ENCODE measurements at places on chromosomes 5 and 9. TPM values are rescaled to one million over a fixed set of nuclear protein-coding genes. Genes with fewer than 3 reads are reported as not detected.

The IL31RA gene
- total RNA-seq: not detected

DNA sequence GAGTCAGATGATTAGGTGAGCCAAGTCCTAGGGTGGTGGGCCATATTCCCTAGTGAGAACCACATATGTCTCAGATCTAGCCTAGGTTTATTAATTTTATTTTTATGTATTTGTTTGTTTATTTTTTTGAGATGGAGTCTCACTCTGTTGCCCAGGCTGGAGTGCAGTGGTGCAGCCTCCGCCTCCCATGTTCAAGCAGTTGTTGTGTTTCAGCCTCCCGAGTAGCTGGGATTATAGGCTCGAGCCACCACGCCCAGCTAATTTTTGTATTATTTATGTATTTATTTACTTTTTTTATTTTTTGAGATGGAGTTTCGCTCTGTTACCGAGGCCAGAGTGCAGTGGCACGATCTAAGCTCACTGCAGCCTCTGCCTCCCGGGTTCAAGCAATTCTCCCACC is 36.0 kb downstream of the NUP188 start:
- H3K4me3 ChIP-seq: no peak overlapping the region
- no peaks in the 10 kb centered on the region for H3K4me1 ChIP-seq
- DNase-seq: no peak
- peaks cover 46% of the 10 kb centered on the region for H3K36me3 ChIP-seq
- H3K27ac ChIP-seq: no peak overlapping the region

GRCh38 chr5:142472306-142472951 is 147.6 kb upstream of the SPRY4 start:
- H3K27ac ChIP-seq: peak overlapping the region; percentile 76
- no peak overlapping the region for H3K4me3 ChIP-seq
- peaks cover 12% of the 10 kb centered on the region for H3K4me1 ChIP-seq
- H3K36me3 ChIP-seq: no peaks in the 10 kb centered on the region
- H3K27me3 ChIP-seq: no peaks in the 10 kb centered on the region

- no peaks in the 10 kb centered on the region for H3K36me3 ChIP-seq
- DNase-seq: no peak
- peaks cover 4% of the 10 kb centered on the region for H3K4me1 ChIP-seq
- no peak overlapping the region for H3K27ac ChIP-seq
Measured at GRCh38 chr5:81763294-81763928, 12.5 kb upstream of the SSBP2 start.

GRCh38 chr9:101201630-101202029 is 173.1 kb downstream of the PLPPR1 start:
- H3K36me3 ChIP-seq: no peaks in the 10 kb centered on the region
- DNase-seq: no peak
- H3K4me1 ChIP-seq: no peaks in the 10 kb centered on the region

- H3K4me1 ChIP-seq: no peaks in the 10 kb centered on the region
- no peak for DNase-seq
- H3K27me3 ChIP-seq: peaks cover 12% of the 10 kb centered on the region
Measured at GRCh38 chr9:69334317-69334716, 9.3 kb downstream of the ENTREP1 start.

GRCh38 chr5:175470781-175471180 is 7.6 kb upstream of the SFXN1 start:
- H3K4me3 ChIP-seq: no peak overlapping the region
- no peak overlapping the region for H3K27ac ChIP-seq
- H3K27me3 ChIP-seq: no peaks in the 10 kb centered on the region
- H3K36me3 ChIP-seq: no peaks in the 10 kb centered on the region

GRCh38 chr5:95850391-95850894 is 27.9 kb upstream of the GLRX start:
- H3K36me3 ChIP-seq: no peaks in the 10 kb centered on the region
- peaks cover 2% of the 10 kb centered on the region for H3K4me1 ChIP-seq
- DNase-seq: no peak
- no peaks in the 10 kb centered on the region for H3K27me3 ChIP-seq

DNA sequence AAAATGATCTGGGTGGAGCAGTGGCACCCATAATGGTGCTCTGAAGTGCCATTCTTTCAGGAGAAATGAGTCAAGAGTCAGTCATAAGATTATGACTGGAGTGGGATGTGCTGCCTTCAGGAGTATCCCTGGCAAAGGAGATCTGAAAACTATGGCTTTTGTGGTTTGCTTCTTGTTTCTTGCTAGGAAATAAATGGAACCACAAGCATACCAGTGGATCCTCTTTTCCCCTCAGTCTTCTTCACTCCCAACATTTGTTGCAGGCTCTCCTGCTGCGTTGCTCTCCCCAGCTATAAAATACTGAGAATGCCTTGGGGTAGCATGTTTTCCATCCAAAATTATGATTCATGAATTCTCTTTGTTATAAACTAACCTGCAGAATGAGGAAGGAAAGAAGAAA is 199.1 kb downstream of the NNT start:
- no peaks in the 10 kb centered on the region for H3K4me1 ChIP-seq
- H3K27ac ChIP-seq: no peak overlapping the region
- H3K4me3 ChIP-seq: no peak overlapping the region
- H3K27me3 ChIP-seq: no peaks in the 10 kb centered on the region
- DNase-seq: no peak

DNA sequence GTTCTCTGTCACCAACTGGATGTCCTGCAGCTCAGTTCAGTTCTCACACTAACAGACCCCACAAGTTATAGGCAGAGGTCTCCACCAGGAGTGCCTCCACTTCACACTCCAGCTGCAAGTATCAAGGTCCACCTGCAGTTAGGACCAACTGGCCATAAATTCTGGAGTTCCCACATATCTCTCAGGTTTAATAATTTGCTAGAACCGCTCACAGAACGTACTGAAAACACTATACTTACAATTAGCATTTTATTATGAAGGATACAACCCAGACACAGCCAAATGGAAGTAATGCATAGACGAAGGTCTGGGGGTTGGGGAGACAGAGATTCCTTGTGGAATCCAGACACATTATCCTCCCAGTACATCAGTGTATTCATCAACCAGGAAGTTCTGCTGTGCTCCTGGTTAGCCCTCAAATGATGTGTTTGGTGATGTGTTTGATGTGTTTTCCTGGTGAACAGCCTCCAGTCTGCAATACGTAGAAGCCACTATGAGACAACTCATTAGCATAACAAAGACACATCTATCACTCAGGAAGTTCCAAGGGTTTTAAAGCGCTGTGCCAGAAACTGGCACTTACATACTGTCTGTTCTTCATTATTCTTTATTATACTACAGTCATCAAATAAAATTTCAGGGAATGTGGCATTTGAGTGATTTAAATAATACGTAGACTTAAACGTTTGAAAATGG is 25.4 kb downstream of the OGN start:
- no peak for DNase-seq
- no peak overlapping the region for H3K4me3 ChIP-seq
- no peaks in the 10 kb centered on the region for H3K27me3 ChIP-seq
- peaks cover 8% of the 10 kb centered on the region for H3K4me1 ChIP-seq

GRCh38 chr9:79575547-79575946 is 3.8 kb downstream of the TLE4 start:
- H3K27me3 ChIP-seq: no peaks in the 10 kb centered on the region
- no peak overlapping the region for H3K27ac ChIP-seq
- H3K4me1 ChIP-seq: peaks cover 51% of the 10 kb centered on the region
- peak overlapping the region; percentile 2 for H3K4me3 ChIP-seq
- DNase-seq: no peak

GRCh38 chr5:100676817-100677631 is 141.8 kb downstream of the FAM174A start:
- H3K4me1 ChIP-seq: no peaks in the 10 kb centered on the region
- H3K27me3 ChIP-seq: no peaks in the 10 kb centered on the region
- H3K4me3 ChIP-seq: no peak overlapping the region

DNA sequence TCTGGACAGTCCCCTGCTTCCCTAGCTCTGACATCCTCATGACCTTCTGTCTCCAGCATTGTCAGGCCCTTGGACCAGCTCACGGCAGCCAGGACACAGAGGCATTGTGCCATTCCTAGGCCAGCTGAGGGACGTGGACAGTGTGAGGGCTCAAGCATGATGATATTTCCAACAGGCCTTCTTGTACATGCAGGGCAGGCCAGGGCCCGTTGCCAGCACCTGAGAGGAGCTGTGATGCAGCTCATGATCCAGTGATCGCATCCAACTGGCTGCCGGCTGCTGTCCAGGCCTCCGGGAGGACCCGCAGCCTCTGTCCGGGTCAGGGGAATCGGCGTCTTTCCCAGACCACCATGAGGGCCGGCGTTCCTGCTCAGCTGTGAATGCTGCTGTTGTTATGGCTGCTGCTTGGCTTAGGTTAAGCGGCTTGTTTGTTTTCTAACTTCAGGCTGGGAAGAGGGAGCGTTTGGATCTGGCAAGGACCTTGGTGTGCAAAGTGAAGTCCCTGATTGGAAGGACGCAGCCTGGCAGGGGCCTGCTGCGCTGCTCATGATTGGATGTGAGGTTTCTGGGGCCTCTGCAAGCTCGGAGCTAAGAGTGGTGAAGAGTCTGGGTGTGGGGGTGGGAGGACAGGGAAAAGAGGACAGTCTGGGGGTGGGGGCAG is 53.8 kb downstream of the PDZD2 start:
- no peaks in the 10 kb centered on the region for H3K4me1 ChIP-seq
- H3K36me3 ChIP-seq: no peaks in the 10 kb centered on the region
- no peak overlapping the region for H3K4me3 ChIP-seq
- DNase-seq: no peak

DNA sequence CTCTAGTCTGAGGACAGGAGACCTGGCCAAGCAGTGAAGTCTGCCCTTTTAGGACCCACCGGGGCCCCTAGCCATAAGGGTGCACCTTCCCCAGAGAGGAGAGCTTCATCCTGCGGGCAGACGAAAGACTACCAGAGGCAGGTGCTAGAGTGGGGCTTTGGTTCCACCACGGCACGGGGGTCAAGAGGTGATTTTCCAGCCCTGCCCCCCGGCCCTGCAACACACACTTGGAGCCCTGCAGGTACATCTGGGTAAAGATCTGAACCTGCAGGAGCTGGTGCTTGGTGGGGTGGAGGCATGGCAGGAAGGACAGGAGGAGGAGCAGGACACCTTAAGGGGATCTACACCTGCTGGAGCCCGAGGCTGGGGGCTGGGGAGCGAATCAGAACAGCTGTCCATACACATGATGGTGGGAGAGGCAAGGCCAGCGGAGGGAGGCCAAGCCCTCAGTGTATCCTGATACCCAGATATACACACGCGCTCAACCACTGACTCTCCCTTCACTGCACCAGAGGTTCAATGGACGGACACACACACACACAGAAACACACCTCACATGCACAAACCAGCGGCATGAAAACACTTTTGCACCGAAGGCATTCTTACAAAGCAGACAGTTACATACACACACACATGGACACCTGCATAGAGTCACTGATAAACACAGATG is 98.4 kb upstream of the MVB12B start:
- DNase-seq: no peak
- H3K27me3 ChIP-seq: peaks cover 46% of the 10 kb centered on the region
- H3K4me3 ChIP-seq: no peak overlapping the region

DNA sequence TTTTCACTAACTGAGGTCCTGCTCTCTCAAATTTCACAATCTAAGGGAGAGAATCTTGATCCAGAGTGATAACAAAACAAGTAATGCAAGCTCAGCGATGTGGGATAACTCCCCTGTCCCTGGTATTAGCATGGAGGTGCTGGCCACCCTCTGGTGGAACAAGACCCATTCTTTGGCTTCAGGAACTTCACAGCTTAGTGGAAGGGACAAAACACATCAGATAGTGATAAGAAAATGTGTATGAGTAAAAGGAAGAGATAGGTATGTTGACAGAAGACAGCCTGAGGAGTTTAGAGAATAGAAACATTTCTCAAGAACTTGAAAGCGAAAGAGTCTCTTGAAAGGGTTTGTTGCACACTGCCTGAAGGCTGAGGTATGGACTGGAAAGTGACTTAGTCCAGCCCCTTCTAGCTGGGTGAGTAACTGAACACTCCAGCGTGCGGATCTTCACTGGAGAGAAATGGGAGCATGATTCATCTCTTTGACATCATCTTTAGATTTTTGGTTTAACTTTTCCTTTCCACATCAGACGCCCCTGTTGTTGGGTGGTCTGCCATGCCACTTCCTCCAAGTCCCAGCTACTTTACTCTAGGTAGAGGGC is 25.4 kb upstream of the ZSWIM6 start:
- peaks cover 25% of the 10 kb centered on the region for H3K27me3 ChIP-seq
- H3K4me1 ChIP-seq: peaks cover 17% of the 10 kb centered on the region
- H3K27ac ChIP-seq: peak overlapping the region; percentile 11
- no peaks in the 10 kb centered on the region for H3K36me3 ChIP-seq

The NUTM2F gene
- total RNA-seq: not detected

DNA sequence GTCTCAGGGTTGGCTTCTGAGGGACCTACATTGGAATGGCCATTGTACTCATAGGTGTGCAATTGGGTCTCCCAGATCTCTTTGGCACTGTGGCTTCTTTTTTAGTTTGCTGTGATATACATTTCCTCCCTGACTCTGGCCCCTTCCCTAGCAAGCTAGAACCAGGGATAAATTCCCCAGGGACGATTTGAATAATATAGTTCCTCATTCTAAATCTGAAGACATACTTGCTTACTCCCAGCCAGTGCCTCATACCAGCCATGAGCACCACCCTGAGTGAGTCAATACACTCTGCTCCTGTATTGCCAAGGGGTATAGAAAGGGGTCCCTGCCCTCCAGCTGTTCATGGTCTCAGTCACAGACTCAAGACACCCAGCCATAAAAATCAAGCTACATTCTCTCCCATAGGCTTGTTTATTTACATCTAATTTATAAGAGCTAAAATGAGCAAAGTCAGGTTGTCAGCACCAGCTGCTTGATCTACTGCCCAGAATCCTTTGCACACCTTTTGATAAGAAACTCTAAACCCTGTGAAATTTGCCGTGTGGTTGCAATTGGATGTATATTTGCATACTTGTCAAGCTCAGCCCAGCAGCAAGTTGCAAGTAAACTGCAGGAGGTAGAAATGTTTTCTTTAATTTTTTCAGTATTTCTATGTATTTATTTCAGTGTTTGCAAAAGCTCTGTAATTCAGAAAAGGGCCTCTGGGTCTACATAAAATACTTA is 219.9 kb upstream of the IRX1 start:
- no peaks in the 10 kb centered on the region for H3K4me1 ChIP-seq
- no peaks in the 10 kb centered on the region for H3K27me3 ChIP-seq
- DNase-seq: no peak
- no peak overlapping the region for H3K4me3 ChIP-seq
- no peak overlapping the region for H3K27ac ChIP-seq

GRCh38 chr9:36566813-36567221 is 5.9 kb upstream of the MELK start:
- H3K27ac ChIP-seq: no peak overlapping the region
- no peaks in the 10 kb centered on the region for H3K4me1 ChIP-seq
- no peaks in the 10 kb centered on the region for H3K36me3 ChIP-seq
- no peak overlapping the region for H3K4me3 ChIP-seq
- H3K27me3 ChIP-seq: peaks cover 4% of the 10 kb centered on the region
- no peak for DNase-seq

The RABEPK gene
- 41.1 TPM for total RNA-seq

GRCh38 chr5:132298298-132299212 is 4.4 kb downstream of the SLC22A4 start:
- peaks cover 2% of the 10 kb centered on the region for H3K36me3 ChIP-seq
- no peak overlapping the region for H3K27ac ChIP-seq
- no peak for DNase-seq
- H3K27me3 ChIP-seq: no peaks in the 10 kb centered on the region
- H3K4me1 ChIP-seq: peaks cover 17% of the 10 kb centered on the region

GRCh38 chr9:38183994-38184568 is 115.1 kb upstream of the SHB start:
- no peak overlapping the region for H3K4me3 ChIP-seq
- no peaks in the 10 kb centered on the region for H3K27me3 ChIP-seq
- no peak overlapping the region for H3K27ac ChIP-seq
- no peak for DNase-seq
- no peaks in the 10 kb centered on the region for H3K4me1 ChIP-seq
- H3K36me3 ChIP-seq: no peaks in the 10 kb centered on the region

- no peak overlapping the region for H3K27ac ChIP-seq
- no peak for DNase-seq
- H3K4me3 ChIP-seq: no peak overlapping the region
- H3K27me3 ChIP-seq: peaks cover 14% of the 10 kb centered on the region
- no peaks in the 10 kb centered on the region for H3K4me1 ChIP-seq
Measured at GRCh38 chr9:87518702-87519335, 21.2 kb downstream of the DAPK1 start.

The TERT gene
- total RNA-seq: 6.0 TPM
